Hematopoietic multipotent progenitor cell treated with erythropoietin and hydrocortisone succinate and interleukin-3 and kit ligand, for 8 days (in vitro differentiated cells): ENCODE measurements at places on chromosomes 16 and 17.

DNA sequence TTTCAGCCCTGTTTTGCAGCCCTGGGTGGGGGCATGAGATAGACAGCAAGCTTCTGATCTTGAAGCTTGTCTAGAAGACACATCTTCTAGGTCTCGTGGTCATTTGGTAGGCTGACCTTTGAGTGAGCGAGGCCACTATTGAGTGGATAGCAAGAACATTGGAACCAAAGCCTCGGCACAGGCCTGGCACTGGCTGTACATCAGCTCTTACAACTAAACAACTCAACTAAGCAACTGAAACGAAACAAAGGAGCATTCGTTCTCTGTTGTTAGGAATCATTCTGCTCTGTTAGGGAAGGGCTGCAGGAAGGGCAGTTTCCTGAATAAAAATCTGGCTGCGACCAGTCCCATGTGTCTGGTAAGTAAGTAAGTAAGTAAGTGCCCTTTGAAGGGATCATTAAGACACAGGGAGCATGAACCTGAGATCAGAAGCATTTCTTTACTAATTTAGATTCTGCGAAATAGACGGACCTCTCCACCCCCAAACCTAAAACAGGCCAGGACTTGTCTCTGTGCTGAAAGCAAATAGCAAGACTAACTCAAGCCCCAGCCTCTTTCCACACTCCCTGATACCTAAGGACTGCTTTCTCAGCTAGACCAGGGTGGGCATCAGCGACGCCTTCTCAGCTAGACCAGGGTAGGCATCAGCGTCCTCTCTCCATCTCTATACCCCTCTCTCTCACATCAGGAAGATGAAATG is 22.7 kb downstream of the CYB561 start:
- no peak for DNase-seq

GRCh38 chr16:30761427-30761927 is 385 bp downstream of the CFAP119 start:
- peak; percentile 62 for DNase-seq

- no peak for DNase-seq
Observed at GRCh38 chr17:8664456-8665126, 34.1 kb upstream of the MYH10 start.

DNA sequence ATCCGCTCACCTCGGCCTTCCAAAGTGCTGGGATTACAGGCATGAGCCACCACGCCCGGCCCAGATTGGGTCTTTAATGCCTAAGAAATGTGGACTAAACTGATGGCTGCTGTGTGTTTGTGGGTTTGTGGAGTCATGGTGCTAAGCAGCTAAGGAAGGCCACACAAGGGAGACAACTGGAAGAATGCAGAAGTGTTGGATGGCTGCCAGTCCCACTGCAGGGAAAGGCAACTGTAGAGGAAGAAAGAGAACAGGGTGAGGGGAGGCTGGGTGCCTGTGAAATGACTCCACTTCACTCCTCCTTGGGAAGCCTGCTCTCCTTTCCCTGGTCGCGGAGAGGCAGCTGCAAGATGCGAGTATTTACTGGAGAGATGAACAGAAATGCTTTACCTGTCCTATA is 23.5 kb upstream of the SIAH1 start:
- no peak for DNase-seq

DNA sequence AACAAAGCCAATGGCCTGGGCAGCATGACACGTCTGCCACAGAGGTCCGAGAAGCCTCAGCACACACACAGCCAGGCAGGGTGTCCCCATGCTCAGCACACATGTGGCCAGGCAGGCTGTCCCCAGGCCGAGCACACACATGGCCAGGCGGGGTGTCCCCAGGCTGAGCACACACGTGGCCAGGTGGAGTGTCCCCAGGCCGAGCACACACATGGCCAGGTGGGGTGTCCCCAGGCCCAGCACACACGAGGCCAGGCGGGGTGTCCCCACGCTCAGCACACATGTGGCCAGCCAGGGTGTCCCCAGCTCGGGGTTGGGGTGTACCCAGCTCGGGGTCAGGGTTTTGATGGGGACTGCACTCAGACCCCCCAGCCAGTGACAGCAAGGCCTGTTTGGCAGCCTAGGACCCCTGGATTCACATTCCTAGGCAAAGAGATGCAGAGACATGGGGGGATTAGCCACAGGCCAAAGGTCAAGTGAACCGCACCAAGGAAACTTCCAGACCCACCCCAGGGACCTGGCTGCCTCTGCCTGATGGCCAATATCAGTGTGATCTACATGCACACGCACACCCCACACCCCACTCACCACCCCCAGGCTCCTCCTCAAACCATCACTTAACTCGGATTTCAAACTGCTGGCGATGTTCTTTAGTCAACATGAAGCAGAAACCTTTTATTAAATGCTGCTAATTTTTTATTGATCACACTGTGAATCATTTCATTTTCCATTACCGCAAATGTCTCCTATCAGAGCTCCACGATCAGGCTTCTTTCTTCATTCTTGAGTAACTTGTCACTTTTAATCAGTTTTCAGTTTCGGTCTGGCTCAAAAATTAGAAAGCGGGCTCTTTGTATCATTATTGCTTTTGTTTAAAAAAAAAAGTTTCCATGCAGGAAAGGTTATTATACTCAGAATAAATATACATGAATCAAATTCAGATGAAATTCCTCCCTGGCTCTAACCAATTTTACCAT is 111.4 kb downstream of the ZNF423 start:
- DNase-seq = no peak

- DNase-seq = no peak
Observed at GRCh38 chr17:7767405-7768021, 50.0 kb downstream of the DNAH2 start.

- DNase-seq = no peak
Observed at GRCh38 chr17:31488264-31488981, 96.9 kb downstream of the RAB11FIP4 start.

DNA sequence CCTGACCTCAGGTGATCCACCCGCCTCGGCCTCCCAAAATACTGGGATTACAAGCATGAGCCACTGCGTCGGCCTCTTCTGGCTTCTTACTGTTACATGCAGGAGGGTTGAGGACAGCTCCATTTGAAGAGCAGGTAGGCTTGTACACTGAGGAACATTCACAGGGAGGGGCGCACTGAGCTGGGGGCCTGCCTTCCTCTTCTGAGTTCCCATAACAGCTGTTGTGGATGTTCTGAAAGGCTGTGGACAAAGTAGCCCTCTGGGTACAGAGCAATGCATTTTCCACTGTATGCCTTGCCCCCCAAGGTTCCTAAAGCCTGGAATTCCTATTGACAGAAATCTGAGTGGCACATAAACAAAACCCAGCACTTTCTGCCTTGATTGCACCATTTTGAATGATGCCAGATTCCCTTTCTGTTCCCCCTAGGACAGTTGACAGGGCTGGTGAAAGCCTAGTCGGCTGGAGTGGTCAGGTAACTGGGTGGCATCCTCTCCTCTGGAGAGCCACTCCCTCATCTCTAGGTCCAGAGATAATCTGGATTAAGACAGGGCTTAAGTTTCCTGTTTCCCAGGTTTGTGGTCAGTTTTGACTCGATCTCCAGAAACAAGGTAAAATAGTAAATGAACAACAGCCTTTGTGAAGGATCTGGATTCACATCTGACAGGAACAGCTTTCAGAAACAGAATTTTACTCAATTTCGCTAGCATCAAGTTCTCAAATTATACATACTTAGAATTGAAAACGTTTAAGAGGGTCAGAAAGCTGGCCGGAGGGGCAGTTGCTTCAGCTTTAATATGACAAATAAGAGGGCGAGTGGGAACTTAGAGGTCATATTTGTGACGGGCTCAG is 1.3 kb upstream of the CDK5R1 start:
- no peak for DNase-seq

- DNase-seq = no peak
Observed at GRCh38 chr17:29214215-29215146, 32.2 kb upstream of the CRYBA1 start.

DNA sequence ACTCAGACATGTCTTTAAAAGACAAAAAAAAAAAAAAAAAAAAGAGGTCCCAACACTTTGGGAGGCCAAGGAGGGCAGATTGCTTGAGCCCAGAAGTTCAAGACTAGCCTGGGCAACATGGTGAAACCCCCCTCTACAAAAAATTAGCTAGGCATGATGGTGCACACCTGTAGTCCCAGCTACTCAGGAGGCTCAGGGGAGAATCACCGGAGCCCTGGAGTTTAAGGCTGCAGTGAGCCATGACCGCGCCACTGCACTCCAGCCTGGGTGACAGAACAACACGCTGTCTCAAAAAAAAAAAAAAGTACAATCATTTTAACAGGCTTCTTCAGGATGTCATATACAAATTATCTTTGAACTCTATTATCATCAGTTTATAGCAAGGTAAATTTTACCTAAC is 22.0 kb downstream of the C16orf87 start:
- no peak for DNase-seq

DNA sequence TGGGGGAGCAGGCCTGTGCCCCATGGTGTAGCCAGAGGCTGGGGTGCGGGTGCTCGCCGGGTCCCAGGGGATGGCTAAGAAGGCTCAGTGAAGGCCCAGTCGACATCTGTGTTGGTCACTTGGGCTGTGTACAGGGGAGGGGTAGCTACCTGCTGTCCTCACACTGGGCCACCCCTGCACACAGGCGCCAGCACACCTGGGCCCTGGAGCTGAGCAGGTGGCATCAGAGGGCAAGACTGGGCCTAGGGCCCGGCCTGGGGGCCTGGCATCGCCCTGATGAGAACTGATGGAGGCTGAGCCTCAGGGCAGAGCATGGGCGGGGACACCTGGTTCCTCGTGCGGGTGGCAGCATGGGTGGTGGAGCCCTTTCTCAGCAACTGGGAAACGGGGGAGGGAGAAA is 870 bp upstream of the CTRB2 start:
- DNase-seq = no peak

DNA sequence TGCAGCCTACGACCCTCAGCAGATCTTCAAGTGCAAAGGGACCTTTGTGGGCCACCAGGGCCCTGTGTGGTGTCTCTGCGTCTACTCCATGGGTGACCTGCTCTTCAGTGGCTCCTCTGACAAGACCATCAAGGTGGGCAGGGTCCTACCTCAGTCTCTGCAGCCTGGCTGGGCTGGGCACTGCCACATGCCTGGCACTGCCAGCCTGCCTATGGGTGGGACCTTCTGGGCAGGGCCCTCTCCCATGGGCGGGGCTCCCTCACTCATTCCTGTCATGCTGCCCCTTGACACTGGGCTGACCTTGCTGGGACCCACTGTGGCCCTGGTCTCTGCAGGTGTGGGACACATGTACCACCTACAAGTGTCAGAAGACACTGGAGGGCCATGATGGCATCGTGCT is 18.3 kb downstream of the TRAF7 start:
- DNase-seq = no peak

DNA sequence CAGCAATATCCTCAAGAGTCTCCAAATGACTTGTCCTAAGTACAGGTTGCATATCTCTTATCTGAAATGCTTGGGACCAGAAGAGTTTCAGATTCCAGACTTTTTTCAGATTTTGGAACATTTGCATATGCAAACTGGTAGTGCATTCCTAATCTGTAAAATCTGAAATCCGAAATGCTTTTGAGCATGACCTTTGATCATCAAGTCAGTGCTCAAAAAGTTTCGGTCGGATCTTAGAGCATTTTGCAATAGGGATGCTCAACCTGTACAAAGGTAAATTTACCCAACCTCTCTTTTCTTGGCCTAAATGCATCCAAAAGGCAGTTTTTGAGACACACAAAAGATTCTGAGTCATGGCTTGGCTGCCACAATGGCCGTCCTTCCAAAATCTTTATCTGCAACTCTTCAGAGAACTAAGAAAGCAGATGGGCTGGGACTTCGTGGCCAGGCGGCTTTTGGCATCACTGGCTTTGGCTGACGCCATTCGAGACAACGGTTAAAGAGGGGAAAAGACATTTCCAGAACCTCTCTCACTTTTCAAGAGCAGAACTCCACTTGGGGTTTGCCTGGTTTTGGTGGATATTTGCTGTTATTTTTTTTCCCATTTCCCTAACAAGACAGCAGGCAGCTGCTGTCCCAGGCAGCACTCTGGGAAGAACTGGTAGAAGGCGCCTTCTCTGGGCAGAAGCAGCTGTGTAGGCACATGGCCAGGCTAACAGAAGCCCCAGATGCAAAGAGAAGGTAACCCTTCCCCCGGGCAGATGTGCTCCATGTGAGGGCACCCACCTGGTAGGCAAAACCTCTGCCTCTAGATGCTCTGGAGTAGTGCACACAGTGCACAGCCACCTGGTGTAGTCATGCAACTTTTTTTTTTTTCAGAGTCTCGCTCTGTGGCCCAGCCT is 8.9 kb downstream of the CPPED1 start:
- peak; percentile 82 for DNase-seq

DNA sequence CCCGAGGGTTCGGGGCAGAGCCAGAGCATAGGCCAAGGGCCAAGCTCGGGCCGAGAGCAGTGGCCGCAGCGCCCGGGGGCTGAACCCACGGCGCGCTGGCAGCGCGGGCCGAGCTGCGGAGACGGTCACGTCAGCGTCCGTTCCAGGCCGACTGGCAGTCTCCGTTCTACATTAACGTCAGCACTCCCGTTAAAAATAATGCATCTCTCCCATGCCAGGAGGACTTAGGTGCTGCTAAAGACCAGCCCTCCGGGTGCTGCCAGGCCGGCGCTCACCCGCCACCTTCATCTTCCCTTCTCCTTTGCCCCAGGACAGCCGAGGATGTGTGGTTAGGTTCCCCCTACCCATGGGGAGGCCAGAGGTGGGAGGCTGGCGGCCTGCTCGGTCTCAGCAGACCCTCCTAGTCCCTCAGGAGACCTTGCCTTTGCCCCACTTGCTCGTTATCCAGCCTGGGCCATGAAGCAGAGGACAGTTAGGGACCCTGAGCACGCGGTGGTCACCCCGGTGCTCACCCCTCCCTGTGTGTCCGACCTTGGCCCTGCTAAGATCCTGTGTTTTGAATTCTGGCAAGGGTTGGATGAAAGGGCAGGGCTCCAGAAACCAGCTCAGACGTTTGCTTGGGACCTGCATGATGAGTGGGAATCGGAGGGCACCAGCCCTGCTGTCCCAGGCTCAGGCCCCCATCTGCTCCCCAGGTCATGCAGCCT is 572 bp downstream of the MPG start:
- peak; percentile 37 for DNase-seq

- no peak for DNase-seq
Observed at GRCh38 chr16:56265746-56266145, 74.5 kb downstream of the GNAO1 start.

DNA sequence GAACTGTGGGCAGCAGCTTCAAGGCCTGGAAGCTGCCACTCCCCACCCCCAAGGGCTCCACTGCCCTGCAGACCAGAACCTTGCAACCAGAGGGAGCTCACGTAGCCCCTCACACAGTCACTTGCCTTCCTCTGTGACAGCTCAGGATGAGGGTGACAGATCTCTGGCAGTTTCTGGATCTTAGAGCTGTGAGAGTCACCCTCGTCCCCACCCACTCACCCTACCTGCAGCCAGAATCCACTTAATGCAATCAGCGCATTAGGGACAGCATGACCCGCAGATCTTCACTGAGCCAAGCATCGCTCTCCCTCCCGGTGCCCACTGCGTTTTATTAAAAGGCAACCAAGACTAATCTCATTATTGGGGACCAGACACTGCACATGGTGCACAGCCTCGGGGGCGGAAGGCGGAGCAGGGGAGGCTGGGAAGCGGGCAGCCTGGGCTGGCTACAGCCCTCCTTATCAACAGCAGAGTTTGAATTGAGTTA is 3.5 kb downstream of the CYB561 start:
- DNase-seq = peak; percentile 41

- no peak for DNase-seq
Observed at GRCh38 chr17:2309338-2310154, 5.8 kb downstream of the SRR start.

GRCh38 chr17:20094777-20095176 is 85.6 kb downstream of the SPECC1 start:
- DNase-seq = no peak
